ENCODE measurements at places on chromosomes 5 and 9. TPM values are rescaled to one million over a fixed set of nuclear protein-coding genes. Genes with fewer than 3 reads are reported as not detected.

ANGPTL2 gene
- polyA plus RNA-seq = 5.7 TPM

DNA sequence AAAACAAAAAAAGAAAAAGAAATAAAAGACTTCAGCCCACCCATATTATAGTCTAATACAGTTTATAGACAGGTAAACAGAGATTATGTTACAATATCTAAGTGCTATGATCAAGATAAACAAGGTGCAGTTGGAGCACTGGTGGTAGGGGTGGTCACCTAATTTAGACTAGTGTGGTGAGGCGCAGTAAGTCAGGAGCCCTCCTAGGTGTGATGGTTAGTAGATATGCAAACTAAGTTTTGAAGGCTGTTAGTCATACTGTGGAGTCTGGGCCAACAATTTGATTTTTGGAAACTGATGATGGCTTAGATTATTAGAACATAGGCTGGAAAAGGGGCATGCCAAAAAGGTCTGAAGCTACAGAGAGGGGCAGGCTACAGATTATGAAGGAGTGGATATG lies 14.7 kb downstream of the NIPBL start:
- H3K36me3 ChIP-seq = peaks cover 6% of the 10 kb centered on the region
- no peak overlapping the region for H3K27ac ChIP-seq
- H3K4me3 ChIP-seq = no peak overlapping the region
- DNase-seq = no peak

- no peaks in the 10 kb centered on the region for H3K36me3 ChIP-seq
- no peak overlapping the region for H3K27ac ChIP-seq
- H3K27me3 ChIP-seq = no peaks in the 10 kb centered on the region
- peaks cover 28% of the 10 kb centered on the region for H3K4me1 ChIP-seq
Observed at GRCh38 chr9:81664638-81665222, 24.6 kb downstream of the TLE1 start.

CSNK1G3 gene
- 12.9 TPM for polyA plus RNA-seq

DNA sequence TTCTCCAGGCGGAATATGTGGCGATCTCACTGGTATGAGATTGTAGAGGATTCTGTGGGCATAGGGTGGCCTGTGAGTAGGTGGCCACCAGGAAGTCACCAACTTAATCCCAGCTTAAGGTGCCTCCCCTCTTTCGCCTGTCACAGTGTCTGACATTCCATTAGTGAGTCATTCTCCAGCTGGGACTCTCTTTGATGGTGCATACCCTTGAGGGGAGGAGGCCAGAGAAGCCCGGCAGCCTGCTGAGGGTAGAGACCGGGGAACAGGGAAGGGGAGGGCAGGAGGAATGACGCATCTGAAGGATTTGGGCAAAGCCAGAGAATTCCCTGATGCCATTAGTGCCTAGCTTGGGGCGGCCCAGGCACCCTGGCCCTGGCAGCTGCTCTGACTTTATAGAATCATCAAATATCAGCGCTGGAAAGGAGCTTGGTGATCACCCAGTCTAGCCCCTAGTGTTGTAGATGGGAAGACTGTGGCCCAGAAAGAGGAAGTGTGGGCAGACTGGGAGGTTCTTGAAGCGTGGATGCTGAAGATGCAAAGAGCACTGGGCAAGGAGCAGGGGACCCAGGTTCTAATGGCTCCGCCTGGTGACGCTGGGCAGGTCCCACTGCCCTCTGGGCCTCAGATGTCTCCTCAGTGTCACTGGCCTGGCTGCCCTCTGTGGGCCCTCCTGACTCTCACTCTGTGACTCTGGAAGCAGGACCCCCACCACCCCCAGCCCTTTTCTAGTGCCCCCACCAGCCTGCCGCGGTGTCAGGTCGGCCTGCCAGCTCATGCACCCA lies 41.4 kb downstream of the DAB2IP start:
- H3K27ac ChIP-seq = peak overlapping the region; percentile 75
- DNase-seq = peak; percentile 81
- peaks cover 9% of the 10 kb centered on the region for H3K4me1 ChIP-seq
- H3K27me3 ChIP-seq = no peaks in the 10 kb centered on the region
- H3K4me3 ChIP-seq = no peak overlapping the region

CDKN2B-AS1 gene
- polyA plus RNA-seq = 1.1 TPM
